Smooth muscle cell of the brain vasculature (primary cell): ENCODE measurements at places on chromosomes 6 and 20.

GRCh38 chr6:3987053-3987452 is 91.9 kb downstream of the FAM217A start:
- no peak for DNase-seq

- DNase-seq = no peak
Observed at GRCh38 chr6:163243692-163244589, 170.6 kb upstream of the QKI start.

DNA sequence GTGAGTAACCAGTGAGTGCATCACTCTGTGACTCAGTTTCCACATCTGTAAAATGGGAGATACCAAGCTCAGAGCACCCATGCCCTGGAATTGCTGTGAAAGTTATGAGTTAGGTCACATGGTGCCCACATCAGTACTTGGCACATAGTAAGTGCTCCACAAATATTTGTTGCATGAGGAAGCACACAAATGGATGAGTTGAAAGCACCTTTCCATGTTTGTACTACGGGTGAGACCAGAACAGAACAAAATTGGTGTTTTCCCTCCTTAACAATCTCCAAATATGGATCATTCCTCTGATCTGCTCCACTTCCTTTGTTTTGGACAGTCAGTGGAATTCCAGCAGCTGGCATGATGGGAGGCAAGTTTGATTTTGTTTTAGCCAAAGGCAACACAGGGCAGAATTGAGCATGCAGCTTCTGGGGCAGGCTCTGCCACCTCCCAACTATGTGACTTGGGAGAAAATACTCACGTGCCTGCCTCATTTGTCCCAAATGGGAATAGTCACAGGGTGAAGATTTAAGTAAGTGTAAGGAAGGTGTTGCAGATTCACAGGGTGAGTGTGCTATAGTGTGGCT is 503.7 kb upstream of the SULF2 start:
- no peak for DNase-seq

DNA sequence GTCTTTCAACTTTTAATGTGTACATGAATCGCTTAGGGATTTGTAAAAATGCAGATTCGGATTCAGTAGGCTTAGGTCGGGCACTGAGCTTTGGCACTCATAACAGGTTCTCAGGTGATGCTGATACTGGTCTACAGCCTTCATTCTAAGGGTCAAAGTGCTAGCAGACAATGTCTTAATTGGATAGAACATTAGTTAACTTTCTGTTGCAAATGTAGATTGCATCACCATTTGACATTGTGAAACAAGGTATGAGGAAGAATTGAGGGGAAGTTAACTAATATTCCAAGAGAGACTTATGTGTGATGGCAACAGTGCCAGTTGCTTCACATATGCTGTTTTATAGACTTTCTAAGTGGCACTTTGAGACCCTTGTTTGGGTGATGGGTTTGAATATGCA is 86.9 kb downstream of the MLIP start:
- DNase-seq = no peak

- no peak for DNase-seq
Observed at GRCh38 chr20:16946097-16946496, 197.9 kb downstream of the OTOR start.

DNA sequence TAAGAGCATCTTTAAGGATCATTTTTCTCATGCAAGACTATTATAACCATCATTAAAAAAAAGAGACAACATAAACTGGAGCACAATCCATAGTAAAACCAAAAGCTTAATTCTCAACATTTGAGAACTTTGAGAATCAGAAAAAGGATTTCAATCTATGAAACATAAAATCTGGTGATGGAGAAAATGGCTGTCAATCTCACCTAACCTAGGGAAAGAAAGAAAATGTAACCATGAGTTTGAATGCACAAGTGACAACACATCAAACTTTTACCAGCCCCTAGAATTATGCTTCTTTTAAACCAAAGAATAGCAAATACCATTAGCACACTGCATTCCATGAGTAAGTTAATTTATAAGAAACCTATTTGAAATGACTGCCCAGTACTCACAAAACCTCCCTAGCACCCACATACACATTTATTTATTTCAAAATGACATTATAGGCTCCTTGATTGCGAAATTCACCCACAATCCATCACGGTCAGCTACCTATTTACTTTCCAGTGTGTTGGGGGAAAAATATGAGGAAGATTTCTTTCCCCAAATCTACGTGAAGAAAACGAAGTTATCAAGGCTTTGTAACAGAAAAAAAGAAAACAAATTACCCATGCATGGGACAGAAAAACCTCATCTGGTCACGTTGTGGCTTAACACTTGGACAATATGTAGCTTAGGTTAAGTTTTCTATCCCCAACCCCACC is 828 bp downstream of the ASCC3 start:
- DNase-seq = no peak

DNA sequence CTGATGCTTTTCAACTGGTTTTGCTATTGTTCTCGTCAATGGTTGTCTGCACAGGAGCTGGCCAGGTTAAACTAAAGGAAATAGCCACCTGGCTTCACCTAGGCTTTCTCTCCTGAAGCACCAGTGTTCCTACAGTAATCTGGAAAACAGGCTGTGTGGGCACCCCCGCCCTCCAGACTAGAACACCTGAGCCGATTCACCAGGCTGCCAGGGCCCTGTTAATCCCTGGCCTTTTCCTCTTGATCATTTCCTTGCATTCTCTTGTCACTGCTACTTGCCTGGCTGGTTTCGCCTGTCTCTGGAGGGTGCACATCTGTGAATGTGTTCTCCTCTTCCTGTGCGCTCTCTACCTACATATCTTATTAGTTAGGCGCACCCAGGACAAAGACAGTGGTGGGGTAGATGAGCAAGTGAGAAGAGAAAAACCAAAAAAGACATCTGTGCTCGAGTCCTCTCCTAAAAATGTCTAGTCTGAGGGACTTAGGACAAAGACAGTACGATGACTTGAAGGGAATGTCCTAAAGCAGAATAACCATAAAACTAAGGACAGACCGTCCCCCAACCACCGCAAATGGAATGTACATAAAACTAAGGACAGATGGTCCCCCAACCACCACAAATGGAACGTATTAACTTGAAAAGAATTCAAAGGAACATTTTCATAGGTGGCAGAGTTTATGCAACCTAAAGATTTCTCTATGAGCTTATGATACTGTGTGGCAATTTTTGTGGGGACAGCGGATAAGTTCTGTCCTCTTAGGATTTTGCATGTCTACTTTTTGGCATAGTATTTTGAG is 45.9 kb upstream of the EMILIN3 start:
- no peak for DNase-seq

- DNase-seq = no peak
Observed at GRCh38 chr6:75946146-75946831, 126.2 kb downstream of the IMPG1 start.

GRCh38 chr20:46562373-46563169 is 12.1 kb upstream of the OCSTAMP start:
- no peak for DNase-seq

DNA sequence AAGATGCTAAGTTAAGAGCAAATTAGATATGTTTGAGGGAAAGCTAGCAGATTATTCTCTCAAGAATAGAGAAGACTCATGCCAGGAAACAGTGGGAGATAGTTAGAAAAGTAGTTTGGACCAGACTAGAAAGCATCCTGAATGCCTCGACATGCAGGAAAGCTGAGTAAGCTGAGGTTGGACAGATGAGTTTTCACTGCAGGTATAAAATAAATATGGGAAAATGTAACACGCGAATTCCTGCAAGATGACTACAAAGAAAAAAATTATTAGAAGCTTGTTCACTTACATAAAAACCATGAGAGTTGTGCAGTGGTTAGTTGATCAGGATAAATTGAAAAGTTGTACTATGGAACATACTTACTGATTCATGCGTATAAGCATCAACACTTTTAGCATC is 484.2 kb upstream of the MANEA start:
- no peak for DNase-seq

DNA sequence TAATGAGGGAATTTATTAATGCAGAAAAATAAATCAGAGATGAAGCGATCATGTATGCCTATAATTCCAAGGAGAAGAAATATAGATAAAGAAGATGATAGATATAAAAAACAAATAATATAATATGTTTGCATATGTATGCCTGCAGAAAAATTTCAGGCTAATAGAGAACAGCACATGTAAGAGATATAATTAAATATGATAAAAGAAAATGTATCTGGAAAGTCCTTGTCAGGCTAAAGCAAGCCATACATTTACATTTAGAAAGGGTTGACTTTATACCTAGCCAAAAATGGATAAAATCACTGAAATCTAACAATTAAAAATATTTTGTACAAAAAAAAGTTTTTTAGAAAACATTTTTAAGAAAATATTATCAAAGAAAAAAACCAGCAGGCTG is 454.1 kb downstream of the C6orf118 start:
- no peak for DNase-seq

DNA sequence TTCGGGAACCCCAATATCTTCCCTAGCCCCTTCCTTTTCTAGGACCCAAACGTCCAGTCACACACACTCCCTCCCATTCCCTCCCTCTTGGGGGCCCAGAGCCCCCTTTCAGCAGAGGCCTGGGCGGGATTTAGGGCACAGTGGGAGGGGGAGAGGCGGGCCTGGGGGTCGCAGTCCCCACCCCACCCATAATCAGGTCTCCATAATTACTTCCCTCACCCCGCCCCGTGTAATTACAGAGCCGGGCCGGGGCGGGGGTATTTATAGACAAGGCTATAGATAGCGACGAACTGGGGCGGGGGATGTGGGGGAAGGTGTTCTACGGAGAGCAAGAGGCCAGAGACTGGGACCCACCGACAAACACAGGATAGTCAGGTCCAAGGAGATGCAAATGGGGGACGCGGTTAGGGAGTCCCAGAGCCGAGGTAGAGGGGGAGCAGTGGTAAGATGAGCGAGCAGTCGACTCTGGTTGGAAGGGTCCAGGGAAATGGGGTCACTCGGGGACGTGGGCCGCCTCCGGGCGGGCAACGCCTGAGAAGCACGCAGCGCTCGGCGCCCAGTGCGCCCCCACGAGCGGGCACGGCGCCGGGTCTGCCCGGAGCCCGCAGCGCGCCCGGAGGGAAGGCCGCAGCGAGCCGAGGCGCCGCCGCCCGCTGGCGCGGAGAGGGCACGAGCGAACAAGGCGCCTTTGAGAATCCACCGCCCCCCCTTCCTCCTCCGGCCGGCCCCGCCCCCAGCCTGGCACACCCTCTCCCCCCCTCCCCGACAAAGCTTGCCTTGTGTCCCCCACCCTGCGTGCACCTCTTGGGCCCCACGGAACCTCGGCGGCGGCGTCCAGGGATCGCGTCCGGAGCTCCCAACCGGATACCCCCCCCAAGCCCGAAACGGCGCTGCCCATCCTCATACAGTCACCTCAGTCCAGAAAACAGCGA is 670 bp upstream of the COL11A2 start:
- no peak for DNase-seq

GRCh38 chr6:130903007-130903406 is 75.8 kb downstream of the SMLR1 start:
- no peak for DNase-seq

DNA sequence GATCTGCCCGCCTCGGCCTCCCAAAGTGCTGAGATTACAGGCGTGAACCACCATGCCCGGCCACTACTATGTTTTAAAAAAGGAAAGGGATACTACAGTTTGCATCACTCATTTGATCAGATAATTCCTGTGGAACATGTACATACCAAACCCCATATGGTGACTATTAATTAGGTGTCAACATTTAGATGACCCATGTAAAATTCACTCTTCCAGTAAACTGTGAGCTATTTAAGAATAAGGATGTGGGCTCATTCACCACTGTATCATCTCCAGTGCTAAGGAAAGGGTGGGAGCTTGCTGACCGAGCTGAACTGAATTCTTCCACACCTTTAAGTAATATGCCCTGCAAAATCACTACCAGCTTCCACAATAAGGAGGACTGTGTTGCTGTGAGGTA is 127.5 kb downstream of the BTBD9 start:
- DNase-seq = no peak

DNA sequence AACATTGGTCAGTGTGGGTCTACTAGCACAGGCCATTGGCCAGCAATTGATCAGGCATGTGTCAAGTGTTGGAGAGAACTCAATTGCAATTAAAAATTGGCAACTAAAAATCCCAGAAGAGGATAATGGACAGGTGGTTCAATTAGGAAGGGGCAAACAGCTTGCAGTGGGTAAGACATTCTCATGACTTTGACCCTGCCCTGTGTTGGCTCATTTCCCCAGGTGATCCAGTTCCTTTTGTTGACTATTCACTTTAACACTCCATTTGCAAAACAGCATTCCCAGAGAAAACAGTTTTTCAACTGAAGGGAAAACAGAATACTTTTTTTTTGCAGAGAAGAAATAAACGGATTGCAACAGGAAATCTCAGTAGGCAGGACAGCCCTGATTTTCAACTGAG is 28.9 kb upstream of the SCGN start:
- DNase-seq = no peak

- DNase-seq = no peak
Observed at GRCh38 chr6:33987531-33988021, 158.3 kb downstream of the GRM4 start.

GRCh38 chr6:112563368-112563767 is 216.2 kb downstream of the RFPL4B start:
- DNase-seq = peak; percentile 32

- DNase-seq = no peak
Observed at GRCh38 chr20:23129266-23129665, 43.1 kb upstream of the CD93 start.

GRCh38 chr6:113011801-113012200 is 664.7 kb downstream of the RFPL4B start:
- DNase-seq = no peak

DNA sequence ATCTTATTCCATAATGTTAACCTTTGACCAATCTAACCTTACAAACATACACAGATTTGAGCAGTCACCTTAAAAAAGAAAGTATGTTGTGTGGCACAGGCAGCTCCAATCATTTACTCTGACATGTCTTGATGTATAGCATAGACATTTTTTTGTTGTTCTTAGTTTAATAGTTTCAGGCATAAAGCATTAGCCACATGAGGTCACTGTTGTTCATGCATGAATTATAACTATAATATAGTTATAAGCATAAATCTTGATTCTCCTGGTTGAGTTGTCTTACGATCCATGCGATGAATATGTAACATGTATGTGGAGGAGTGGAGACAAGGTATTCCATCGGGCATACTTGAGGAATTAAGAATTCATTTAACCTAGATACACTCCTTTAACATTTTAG is 26.1 kb upstream of the NKAIN2 start:
- peak; percentile 28 for DNase-seq

DNA sequence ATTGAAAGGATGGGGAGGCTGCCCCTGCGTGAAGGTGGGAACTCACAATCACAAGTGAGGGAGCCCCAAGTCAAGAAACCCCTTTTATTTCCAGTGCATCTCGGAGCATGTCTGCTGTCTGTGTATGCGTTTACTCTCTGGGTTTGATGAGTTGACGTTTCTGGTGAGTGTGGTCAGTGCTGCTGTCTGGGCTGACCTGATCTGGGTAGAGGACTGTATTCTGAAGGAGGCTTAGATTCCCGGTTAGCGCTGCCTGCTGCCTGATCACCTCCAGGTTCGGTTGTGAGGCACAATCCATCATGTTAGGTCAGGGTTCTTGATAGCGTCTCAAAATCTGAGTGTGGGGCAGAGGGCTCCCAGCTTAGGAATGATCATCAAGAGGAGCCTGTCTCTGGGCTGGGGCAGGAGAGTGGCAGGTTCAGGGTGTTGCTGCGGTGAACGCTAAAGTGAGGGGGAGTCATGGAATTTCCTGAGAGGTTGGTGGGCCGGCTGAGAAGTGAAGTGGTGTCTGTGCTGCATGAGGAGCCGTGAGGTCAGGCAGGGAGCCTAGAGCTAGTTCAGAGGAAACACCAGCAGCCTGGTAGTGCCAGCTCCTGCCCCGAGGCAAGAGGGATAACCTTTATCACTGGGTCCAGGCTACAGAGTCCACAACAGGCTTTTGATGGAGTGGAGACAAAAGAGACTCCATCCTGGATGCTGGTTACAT is 225.3 kb upstream of the CST7 start:
- DNase-seq = no peak
